ENCODE measurements at places on chromosomes 6 and 20.

DNA sequence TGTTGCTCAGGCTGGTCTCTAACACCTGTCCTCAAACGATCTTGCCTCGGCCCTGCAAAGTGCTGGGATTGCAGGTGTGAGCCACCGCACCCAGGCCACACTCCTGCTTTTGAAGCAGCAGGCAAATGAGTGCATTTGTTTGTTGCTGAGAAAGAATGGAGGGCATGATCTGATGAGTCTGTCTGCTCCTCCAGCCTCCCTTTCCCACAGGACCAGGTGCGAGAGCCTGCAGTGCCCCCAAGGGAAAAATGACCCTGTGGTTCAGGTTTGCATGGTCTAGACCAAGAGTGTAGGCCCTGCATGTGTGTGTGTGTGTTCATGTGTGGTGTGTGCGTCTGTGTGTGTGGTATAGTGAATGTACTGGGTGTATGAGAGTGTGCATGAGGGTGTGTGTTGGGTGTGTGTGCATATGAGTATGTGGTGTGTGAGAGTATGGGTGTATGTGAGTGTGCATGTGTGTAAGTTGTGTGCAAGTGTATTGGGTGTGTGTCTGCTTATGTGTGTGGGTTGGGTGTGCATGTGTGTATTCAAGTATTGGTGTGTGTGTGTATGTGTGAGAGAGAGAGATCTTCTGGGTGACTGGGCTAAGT lies 22.8 kb upstream of the FOXC1 start:
- DNase-seq = no peak

GRCh38 chr6:132361101-132361500 lies 40.2 kb downstream of the MOXD1 start:
- DNase-seq = no peak

DNA sequence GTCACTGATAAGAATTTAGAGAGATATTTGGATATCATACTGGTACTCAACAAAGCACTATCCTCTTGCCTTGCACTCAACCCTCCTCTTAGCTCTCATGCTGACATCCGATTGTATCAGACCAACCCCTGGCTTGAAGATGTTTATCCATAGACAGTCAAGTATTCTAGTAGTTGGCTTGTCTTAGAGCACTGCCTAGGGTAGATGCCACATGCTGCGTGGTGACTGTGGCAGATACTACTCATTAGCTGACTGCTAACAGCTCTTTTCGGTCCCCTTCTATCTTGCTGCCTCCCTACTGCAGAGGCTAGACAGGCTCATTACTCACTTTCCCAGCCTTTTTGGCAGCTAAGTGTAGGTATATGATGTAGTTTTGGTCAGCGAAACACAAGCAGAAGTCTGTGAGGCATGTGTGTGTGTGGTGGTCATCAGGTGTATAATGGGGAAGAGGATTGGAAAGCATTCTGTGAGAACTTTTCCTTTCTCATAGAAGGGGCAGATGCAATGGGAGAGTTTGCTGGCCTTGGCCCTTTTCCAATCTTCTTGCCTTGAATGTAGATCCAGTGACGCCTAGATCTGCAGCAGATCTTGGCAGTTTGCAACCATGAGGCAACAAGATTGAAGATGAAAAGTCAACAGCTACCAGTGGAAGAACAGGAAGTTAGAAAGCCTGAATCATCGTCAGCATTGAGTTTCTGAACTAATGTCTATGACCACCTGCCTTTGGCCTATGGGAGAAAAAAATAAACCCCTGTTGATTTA lies 4.4 kb upstream of the IFNGR1 start:
- DNase-seq = peak; percentile 95

GRCh38 chr6:13671548-13672127 lies 40.0 kb downstream of the RANBP9 start:
- peak; percentile 61 for DNase-seq

GRCh38 chr6:4903121-4903520 lies 100.7 kb downstream of the RPP40 start:
- no peak for DNase-seq

DNA sequence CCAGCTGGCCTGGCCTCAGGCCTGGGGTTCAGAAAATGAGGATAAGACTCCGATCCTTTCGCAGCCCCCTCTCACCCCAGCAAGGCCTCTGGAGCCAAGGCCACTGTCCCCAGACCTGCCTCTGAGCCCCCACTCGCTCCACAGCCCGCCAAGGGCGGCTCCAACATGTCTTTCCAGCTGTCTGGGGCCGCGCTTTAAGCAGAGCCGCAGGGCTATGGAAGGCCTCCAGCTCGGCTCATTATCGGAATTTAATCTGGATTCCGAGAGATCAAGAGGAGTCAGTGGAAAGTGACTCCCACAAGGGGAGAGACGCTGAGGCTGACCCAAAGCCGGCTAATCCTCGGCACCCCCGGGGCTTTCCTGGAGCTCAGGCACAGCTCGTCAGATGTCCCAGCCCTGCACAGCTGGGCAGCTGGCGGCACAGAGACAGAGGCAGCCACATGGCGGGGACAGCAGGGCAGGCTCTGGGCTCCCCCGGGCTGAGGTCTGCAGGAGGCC lies 41.8 kb downstream of the BMP7 start:
- DNase-seq = no peak

DNA sequence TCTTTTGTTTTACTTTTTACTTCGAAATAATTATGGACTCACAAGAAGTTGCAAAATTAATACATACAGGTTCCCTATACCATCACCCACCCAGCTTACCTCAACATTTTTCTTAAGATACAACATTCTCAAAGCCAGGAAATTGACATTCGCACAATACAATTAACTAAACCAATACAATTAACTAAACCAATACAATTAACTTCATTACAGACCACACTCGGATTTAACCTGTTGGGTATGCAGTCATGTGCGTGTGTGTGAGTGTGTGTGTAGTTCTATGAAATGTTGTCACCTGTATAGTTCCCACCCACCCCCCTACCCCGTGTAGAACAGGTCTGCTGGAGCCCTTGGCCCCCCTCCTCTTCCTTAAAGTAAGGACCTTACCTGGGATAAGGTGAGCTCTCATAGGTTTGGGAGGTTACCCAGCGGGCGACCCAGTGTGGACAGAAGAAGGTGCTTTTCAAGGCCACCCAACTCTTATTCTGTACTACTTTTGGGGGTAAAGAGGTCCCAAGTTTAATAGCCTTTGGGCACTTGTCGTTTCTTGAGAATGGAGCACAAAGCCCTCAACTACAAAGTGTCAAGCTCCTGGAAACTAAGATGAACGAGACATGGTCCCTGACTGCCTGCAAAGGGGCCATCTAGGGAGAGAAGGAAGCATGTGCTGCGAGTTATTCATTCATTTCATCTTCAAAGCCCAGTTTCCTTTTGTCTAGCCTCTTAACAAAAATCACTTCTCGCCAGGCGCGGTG lies 544 bp upstream of the STK38 start:
- no peak for DNase-seq

All from suppressor macrophage (primary cell).